Stimulated activated CD8-positive, alpha-beta memory T cell treated with anti-CD3 and anti-CD28 coated beads, Interleukin-7, amount 100 ng/mL, for 1 hour (primary cell): ENCODE measurements at places on chromosomes 1 and 21.

- no peak for DNase-seq
Measured at GRCh38 chr1:228154670-228155571, 5.2 kb downstream of the GJC2 start.

DNA sequence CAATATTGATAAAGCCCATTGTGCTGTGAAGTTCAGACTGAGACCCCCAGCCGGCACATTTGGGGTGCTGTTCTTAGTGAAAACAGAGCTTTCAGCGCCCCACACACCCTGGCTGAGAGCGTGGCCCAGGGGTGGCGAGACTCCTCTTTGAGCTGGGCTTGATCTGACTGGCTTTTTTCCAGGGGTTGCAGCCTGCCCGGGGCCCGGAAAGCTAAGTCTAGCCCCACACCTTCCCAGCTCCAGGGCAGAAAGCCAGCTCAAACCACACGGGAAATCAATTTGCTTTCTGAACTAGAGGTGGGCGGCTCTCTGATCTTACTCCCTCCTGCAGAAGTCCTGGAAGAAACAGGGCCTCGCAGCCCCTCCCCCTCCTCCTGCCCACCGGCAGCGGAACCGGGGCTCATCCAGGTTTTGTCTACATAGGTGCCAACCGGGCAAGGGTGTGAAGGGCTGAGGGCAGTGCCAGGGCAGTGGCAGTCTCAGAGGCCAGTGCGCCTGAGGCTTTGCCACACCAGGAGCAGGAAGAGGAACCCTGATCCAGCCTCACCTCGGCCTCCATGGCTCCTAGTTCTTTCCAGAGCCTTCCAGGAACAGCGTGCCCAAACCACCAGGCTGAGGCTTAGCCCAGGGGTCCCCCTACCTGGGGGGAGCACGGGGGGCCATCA, 155.3 kb downstream of the NPHP4 start:
- DNase-seq, result no peak

DNA sequence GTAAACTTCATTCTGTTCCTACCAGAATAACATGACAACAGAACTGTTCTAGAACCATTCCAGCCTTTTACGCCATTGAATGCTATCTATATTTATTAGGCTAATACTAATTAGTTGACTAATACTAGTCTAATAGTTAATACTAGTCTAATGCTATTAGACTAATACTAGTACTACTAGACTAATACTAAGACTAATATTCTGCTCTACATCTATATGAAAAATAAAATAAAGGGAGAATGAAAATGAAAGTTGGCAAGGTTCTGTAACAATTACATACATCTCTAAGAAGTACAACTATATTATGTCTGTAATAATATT, 40.9 kb upstream of the LRRC8B start:
- DNase-seq, result no peak

GRCh38 chr1:93713341-93713740, 31.7 kb upstream of the BCAR3 start:
- DNase-seq, result no peak

GRCh38 chr1:179814546-179814838, 63.1 kb downstream of the TOR1AIP2 start:
- no peak for DNase-seq

DNA sequence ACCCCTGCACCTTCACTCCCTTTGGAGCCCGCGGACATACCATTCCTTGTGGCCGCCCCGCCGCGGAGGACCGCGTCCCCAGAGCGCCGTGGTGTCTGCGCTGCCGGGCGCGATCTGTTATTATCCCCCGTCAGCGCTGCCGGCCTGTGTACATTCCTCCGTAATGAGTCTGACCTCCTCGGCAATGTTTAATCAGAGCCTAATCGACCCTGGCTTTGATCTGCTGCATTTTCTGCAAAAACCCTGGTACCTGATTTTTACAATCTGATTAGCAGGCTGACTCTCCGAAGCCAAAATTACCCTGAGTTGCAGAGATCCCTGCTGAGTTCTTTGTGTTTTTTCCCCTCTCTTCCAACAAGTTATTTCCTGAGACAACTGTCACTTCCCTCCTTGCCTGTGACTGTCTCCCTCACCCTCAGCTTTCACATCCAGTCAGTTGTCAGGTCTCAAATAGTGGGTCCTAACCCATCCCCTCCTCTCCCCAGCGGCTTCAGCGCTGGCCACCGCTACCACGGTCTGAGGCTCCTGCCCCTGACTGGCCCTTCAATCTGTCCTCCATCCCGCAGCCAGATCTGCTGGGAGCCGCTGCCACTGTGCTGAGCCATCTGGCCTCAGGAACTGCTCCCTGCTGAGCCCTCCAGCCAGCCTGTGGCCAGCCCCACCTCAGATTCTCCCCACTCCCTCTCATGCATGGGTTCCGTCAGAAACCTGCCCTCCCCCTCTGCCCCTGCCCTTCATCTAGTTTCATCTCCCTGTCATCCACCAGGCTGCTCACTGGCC, 53.5 kb downstream of the GLIS1 start:
- no peak for DNase-seq

- DNase-seq, result no peak
Measured at GRCh38 chr1:206654828-206655227, 19.5 kb downstream of the DYRK3 start.

DNA sequence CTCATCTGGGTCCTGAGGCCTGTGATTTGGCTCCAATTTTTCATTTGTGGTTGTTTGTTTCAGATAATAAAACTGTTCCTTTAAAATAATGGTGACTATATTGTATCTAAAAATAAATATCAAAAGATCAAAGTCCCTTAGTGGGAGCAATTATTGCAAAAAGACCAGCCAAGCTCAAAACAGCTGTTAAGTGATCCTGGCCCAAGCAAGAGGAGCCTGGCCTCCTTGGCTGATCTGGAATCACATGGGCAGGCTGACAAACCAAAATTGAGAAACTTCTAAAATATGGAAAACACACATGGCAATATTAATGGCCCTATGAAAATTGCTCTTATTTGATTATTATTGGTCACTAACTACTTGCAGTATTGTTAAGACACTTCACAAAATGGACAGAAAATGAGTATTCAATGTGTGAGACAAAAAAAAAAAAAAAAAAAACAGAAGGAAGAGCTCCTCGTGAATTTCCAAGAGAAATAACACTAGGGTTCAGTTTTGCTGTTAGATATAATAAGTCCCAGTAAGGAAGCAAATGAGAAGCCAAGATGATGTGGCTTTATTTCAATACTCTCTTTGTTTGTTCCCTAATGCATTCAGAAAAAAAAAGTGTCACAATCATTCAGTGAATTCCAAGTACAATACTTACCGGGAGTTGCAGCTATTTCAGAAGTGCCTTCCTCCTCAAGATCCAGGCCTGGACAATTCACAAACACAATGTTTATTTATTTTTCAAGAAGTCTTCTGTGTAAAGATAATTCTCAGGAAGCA, 105.1 kb downstream of the SEC16B start:
- no peak for DNase-seq

DNA sequence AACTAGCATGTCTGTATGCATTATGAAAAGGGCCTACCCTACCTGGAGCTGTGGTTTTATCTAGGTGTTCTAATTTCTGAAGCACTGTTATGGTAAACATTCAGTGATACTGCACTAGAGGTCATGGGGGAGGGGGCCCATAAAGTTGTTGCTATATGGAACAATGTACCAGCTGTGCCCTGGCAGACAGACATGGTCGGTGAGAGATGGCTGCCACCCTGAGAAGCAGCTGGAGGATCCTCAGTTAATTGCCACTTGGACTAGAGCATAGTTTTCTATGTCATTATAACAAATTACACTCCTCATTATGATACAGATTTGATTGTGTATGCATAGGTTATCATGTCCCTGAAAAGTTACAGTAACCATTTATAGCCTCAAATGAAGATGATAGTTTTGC, 45.4 kb downstream of the ILDR2 start:
- DNase-seq, result no peak

DNA sequence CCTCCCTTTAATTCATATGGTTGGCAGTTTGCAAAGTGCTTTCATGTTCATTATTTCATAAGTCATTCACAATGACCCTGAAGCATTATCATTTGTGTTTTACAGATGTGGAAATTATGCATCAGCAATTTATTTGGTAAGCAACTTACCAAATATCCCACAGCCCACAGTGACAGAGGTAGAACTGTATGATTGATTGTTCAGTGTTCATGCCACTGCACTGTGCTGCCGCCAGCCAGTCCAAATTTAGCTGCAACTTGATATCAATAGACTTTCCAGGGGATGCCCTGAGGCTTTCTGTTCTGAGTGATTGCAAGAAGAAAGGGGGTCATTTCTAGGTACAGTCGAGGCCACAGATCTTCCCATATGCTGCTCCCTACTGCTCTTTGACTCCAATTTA, 380.3 kb downstream of the PLPP3 start:
- no peak for DNase-seq

- DNase-seq, result no peak
Measured at GRCh38 chr1:116268211-116268610, 104.8 kb upstream of the ATP1A1 start.

GRCh38 chr1:29122682-29123052, 1.0 kb downstream of the TMEM200B start:
- DNase-seq, result no peak

DNA sequence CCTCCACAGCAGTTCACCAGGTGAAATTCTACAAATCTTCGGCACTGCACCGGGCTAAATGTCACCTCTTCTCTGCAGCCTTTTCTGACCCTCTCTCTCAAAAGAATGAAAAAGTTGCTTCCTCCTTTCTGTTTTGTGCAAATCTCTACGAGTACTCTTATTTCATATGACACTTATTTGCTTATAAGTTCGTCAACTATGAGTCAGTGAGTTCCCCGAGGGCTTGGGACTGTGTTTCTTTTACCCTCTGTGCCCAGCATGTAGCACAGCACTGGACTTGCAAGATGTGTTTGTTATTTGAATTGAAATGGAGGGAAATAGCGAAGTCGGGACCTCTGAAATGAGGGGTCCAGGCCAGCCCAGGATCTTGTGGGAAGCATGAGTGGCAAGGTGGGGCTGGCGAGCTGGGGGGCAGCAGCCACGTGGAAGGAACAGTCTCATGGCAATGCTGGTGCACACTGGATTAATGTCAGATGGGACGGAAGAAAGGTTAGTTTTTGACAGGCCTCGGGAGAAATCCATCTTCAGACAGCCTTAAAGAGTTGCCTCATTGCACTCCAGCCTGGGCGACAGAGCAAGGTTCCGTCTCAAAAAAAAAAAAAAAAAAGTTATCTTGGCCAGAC, 6.2 kb downstream of the SLC6A9 start:
- no peak for DNase-seq

GRCh38 chr1:204072931-204073836, at the start of gene SOX13:
Gene SOX13, plus strand, starts transcription at chr1:204073115. Its CDS starts 39,801 bp downstream, at chr1:204112916.
- DNase-seq, result no peak

GRCh38 chr1:32758795-32759430, 56.3 kb upstream of the SYNC start:
- no peak for DNase-seq

- DNase-seq, result no peak
Measured at GRCh38 chr1:92832537-92833114, 786 bp downstream of the RPL5 start.

- no peak for DNase-seq
Measured at GRCh38 chr1:230335861-230336522, 90.1 kb downstream of the PGBD5 start.

GRCh38 chr1:209616366-209617046, 33.0 kb downstream of the CAMK1G start:
- DNase-seq, result no peak

DNA sequence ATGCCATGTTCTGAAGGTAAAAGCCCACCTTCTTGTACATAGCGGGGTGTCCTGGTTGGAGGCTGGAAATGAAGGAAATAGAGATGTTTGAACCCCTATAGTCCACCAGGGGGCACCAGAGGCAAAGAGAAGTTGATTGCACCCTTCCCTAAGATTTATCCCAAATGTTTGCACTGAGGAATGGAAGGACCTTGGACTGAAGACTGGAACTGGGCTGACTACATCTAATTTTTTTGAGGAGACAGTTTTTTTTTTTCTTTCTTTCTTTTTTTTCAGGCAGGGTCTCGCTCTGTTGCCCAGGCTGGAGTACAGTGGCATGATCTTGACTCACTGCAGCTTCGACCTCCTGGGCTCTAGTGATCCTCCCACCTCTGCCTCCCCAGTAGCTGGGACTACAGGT, 55.3 kb upstream of the EIF4G3 start:
- no peak for DNase-seq

DNA sequence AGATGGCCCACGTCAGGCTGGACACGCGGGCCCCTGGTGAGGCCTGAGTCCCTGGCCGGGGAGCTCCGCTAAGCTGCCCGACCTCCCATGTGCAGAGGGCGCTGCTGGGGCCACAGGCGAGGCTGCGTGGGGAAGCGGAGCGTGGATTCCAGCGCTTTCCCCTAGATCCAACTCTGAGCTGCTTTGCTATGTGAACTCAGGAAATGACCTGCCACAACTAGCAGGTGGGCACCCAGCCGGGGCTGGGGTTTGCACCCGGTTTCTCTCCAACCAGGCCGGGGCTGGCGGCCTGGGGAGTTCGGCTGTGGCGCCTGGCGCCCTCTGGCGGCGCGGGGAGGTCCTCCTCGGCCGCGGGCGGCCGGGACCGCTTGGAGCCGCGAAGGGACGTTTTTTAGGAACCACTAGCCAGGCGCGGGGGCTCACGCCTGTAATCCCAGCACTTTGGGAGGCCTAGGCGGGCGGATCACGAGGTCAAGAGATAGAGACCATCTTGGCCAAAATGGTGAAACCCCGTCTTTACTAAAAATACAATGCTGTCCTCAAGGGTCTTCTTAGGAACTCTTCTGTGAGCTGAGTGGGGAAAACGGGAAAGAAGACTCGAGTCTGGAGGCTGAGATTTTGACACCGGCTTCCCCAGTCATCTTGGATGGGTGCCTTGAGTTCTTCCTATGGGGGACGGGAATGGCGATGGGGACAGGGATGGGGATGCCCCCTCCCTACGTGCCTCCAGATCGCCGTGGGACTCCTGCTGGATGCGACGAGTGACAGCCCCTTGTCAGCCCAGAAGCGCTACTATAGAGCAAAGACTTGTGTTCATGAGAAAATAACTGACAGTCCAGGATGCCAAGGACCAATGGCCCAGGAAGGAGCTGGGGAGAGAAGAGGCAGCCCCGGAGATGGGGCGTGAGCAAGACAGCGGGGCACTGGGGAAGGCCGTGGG, 12.6 kb downstream of the PYCR2 start:
- peak; percentile 41 for DNase-seq

GRCh38 chr1:68470388-68470970, 20.7 kb upstream of the RPE65 start:
- DNase-seq, result no peak

- DNase-seq, result no peak
Measured at GRCh38 chr1:118989878-118990378, 1.8 kb upstream of the TBX15 start.

DNA sequence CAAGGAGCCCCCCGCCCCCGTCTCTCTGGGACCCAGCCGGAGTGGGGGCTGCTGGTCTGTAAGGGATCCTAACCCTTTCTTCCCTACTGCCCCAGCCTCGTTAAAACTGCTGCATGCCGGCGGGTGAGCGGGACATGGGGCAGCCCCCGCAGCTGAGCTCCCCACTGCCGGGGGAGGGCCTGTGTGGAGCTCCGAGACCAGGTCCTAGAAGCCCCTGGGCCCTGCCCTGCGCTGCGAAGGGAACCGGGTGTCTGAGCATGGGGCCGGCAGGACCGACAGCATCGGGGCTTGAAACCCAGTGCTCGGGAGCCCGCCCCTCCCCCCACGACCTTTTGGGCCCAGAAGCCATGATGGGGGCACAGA, 9.2 kb upstream of the COL6A1 start:
- no peak for DNase-seq
